ENCODE measurements at places on chromosomes 7 and 10. TPM values are rescaled to one million over a fixed set of nuclear protein-coding genes. Genes with fewer than 3 reads are reported as not detected.

CLDN12 gene
- 37.7 TPM for total RNA-seq

GRCh38 chr10:66045859-66046258 is 880.0 kb upstream of the LRRTM3 start:
- H3K4me3 ChIP-seq = no peak overlapping the region
- no peaks in the 10 kb centered on the region for H3K4me1 ChIP-seq
- no peaks in the 10 kb centered on the region for H3K36me3 ChIP-seq
- no peaks in the 10 kb centered on the region for H3K27me3 ChIP-seq
- DNase-seq = no peak
- H3K27ac ChIP-seq = no peak overlapping the region

PRPS1L1 gene
- not detected for total RNA-seq

- H3K27ac ChIP-seq = no peak overlapping the region
- no peak for DNase-seq
- no peaks in the 10 kb centered on the region for H3K36me3 ChIP-seq
Observed at GRCh38 chr10:28798428-28798955, 121.2 kb downstream of the BAMBI start.

UFSP1 gene
- 2.0 TPM for total RNA-seq

DNA sequence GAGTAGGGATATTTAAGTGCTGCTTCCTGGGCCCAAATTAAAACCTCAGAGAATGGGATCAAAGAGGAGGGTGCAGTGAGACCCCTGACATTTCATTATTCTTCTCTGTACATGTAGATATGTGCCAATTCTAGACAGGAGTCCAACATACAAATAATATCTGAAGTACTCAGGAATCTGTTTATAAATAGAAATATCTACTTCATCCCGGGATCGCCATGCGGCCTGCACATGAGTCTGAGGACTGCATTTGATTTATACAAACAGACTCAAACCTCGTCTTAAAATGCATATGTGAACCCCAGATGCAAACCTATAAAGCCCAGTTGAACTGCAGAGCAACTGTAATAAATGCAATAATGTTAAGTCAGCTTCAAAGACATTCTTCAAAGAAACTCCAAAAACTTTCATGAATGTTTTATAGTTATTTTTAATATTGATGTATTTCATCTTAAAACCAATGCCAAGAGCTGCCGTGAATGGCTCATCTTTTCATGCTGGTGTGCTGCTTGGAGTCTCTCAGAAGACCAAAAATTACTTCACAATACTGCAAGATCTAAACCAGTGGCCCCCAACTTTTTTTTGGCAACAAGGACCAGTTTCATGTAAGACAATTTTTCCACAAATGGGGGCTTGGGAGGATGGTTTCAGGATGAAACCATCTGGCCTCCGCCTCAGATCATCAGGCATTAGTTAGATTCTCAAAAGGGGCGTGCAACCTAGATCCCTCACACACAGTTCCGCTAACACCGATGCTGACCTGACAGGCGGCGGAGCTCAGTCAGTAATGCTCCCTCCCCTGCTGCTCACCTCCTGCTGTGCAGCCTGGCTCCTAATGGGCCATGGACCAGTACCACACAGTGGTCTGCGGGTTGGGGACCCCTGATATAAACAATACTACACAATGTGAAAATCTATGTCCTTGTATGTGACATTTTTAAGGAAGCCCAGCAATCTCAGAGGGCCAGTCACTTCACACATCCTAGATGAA is 166.9 kb downstream of the PARD3 start:
- no peaks in the 10 kb centered on the region for H3K27me3 ChIP-seq
- no peak for DNase-seq
- no peaks in the 10 kb centered on the region for H3K36me3 ChIP-seq
- no peak overlapping the region for H3K27ac ChIP-seq
- no peak overlapping the region for H3K4me3 ChIP-seq

DNA sequence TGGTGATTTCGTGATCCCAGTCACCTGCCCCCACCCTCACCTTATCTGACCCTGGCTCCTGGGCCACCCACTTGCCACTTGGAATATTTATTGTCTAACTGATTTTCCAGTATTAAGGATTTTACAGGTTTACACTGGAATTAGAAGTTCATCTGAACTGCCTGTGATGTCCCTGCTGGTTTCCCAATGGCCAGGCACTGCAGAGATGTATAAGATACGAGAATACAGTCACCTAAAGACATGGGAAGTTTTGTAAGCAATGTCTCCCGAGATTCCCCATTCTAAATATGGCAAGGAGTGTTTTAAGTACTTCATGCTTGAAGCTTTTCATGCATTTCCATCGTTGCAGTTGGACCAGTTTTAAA is 592.7 kb downstream of the SDK1 start:
- H3K27me3 ChIP-seq = no peaks in the 10 kb centered on the region
- H3K27ac ChIP-seq = no peak overlapping the region
- no peak for DNase-seq
- no peaks in the 10 kb centered on the region for H3K36me3 ChIP-seq

DNA sequence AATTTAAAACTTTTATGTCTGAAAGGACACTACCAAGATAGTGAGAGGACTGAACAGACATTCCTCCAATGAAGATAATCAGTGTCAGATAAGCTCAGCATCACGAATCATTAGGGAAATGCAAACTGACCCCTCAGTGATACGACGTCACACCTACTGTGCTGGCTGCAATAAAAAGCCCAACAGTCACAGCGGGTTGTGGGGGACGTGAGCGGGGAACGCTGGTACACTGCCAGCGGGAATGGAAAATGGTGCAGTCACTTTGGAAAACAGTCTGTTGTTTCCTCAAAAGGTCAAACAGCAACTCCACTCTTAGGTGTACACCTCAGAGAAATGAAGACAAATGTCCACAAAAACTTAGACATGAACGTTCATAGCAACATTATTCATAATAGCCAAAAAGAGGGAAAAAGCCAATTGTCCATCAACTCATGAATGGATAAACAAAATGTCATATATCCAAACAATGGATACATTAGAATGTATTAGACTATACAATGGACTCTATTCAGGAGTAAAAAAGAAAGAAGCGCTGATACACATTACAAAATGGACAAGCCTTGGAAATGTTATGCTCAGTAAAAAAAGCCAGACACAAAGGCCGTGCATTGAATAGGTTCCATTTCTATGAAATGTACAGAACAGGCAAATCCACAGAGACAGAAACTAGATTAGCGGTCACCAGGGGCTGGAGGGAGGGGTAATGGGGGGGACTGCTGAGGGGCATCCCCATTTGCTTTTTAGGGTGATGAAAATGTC is 2.4 kb upstream of the ECHS1 start:
- peaks cover 26% of the 10 kb centered on the region for H3K4me1 ChIP-seq
- no peak overlapping the region for H3K27ac ChIP-seq
- no peak overlapping the region for H3K4me3 ChIP-seq
- H3K27me3 ChIP-seq = no peaks in the 10 kb centered on the region

TAS2R41 gene
- total RNA-seq = not detected

GRCh38 chr10:131781076-131781475 is 119.7 kb upstream of the PPP2R2D start:
- no peak overlapping the region for H3K27ac ChIP-seq
- no peaks in the 10 kb centered on the region for H3K36me3 ChIP-seq
- no peak for DNase-seq
- no peak overlapping the region for H3K4me3 ChIP-seq
- H3K27me3 ChIP-seq = no peaks in the 10 kb centered on the region

GRCh38 chr10:67923551-67923950 is 39.1 kb downstream of the SIRT1 start:
- no peak for DNase-seq
- no peaks in the 10 kb centered on the region for H3K27me3 ChIP-seq
- H3K36me3 ChIP-seq = no peaks in the 10 kb centered on the region
- H3K4me1 ChIP-seq = no peaks in the 10 kb centered on the region

DNA sequence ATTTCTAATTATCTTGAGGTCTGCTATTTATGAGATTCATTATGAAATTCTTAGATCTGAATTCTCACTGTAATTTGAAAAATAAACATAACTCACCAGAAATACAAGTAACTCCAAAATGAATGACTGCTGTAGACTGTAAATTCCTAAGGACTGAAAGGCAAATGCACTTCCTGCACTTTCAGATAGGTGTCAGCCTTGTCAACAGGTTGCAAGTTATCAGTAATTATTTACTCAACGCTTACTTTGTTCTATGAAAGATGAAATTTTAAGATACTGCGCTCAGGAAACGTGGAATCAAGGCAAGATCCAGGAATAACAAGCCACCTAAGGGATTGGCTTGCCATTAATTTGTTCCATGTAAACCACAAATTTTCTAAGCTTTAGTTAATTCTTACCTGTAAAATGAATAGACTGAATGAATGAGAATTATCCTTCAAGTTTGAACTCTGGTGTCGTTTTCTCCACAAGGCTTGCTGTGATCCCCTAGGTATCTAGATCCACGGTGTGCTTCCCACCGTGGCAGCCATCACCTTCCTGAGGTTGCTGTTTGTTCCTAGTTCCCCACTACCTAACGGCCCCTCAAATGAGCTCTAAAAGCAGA is 12.6 kb downstream of the DHX32 start:
- no peak for DNase-seq
- H3K27me3 ChIP-seq = no peaks in the 10 kb centered on the region
- H3K4me3 ChIP-seq = no peak overlapping the region
- H3K4me1 ChIP-seq = no peaks in the 10 kb centered on the region

CHST15 gene
- total RNA-seq = 32.2 TPM

- no peak overlapping the region for H3K4me3 ChIP-seq
- no peaks in the 10 kb centered on the region for H3K36me3 ChIP-seq
- peaks cover 27% of the 10 kb centered on the region for H3K27me3 ChIP-seq
Observed at GRCh38 chr7:124030964-124031363, 1.9 kb downstream of the TMEM229A start.

DNA sequence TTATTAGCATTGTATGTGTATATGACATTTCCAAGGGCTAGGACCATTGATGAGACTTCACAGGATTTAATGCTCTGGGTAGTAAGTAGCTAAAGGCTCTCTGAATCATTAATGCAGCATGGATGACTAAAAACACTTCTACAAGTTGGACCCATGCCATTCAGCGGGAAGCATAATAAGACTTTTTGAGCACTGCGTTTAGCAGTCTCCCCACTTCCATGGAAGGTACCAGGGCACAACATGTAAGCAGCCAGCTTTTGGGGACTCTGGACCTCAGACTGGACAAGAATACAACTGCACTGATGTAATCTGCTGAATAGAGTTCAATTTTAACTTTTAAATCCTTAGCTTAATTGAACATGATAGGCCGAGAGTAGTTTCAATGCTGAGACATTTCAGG is 191.7 kb upstream of the IMMP2L start:
- H3K4me1 ChIP-seq = no peaks in the 10 kb centered on the region
- H3K27ac ChIP-seq = no peak overlapping the region
- no peak for DNase-seq
- no peaks in the 10 kb centered on the region for H3K27me3 ChIP-seq
- H3K36me3 ChIP-seq = peaks cover 10% of the 10 kb centered on the region
- H3K4me3 ChIP-seq = no peak overlapping the region

RPEL1 gene
- total RNA-seq = not detected

DNA sequence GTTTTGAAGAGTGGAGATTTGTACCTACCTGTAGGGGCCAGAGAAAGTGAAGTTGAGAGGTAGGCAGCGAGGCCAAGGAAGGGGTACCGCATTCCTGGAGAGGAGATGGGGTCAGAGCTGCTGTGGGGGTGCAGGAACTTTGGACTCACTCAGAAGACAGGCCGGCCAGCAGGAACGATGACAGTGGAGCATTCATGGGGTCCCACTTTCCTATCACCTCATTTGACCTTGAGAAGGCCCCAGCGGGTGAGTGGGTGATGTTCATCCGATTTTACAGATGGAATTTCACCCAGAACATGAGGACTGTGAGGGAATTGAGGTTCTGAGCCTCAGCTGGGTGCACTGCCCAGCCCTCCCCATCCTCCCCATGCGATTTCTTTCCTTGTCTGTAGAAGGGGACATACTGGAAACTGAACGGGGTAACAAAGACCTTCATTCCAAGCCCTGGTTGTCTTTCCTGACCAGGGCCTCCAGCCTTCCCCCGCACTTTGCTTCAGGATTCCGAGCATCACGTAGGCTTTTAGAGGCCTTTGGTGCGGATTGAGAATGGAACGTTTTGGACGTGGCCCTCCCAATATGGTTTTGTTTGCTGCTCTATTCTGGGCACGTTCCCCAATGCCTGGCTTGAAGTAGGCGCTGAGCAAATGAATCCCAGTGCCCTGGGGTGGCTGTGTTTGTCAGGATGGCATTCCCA is 87.3 kb downstream of the ADCY1 start:
- no peak for DNase-seq
- no peak overlapping the region for H3K27ac ChIP-seq
- H3K4me3 ChIP-seq = no peak overlapping the region
- no peaks in the 10 kb centered on the region for H3K36me3 ChIP-seq
- H3K4me1 ChIP-seq = no peaks in the 10 kb centered on the region

DNA sequence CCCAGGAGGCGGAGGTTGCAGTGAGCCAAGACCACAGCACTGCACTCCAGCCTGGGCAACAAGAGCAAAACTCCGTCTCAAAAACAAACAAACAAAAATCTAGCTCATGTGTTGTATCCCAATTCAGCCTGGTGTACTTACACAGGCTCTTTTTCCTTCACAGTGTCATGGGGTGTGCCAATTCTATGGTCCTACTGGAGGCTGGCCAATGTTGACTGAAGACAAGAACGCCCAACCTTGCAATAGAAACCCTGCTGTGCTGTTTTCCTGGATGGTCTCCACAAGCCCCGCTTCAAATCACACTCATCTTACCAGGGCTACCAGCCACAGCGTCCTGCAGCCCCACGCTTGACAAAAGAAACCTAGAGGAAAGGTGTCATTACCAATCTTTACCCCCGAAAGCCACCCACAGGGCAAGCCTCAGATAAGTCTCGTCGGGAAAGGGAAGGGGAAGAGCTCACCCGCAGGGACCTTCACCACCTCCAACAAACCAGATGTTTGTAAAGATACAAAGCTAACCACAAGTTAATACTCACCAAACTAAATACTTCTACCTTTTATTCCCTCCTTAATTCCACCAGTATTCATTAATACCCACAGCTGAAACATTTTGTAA is 64.8 kb downstream of the TNS3 start:
- H3K4me3 ChIP-seq = no peak overlapping the region
- H3K4me1 ChIP-seq = peaks cover 14% of the 10 kb centered on the region
- DNase-seq = no peak
- H3K27ac ChIP-seq = no peak overlapping the region
- no peaks in the 10 kb centered on the region for H3K27me3 ChIP-seq

- H3K4me3 ChIP-seq = no peak overlapping the region
- no peaks in the 10 kb centered on the region for H3K4me1 ChIP-seq
- H3K27me3 ChIP-seq = no peaks in the 10 kb centered on the region
- no peak for DNase-seq
Observed at GRCh38 chr7:68364886-68365625, 1233.2 kb upstream of the AUTS2 start.
